ENCODE measurements at places on chromosomes 2 and 18. TPM values are rescaled to one million over a fixed set of nuclear protein-coding genes. Genes with fewer than 3 reads are reported as not detected.

The ATAD2B gene
- 12.3 TPM for polyA plus RNA-seq

GRCh38 chr2:9554921-9555296, 721 bp downstream of the ADAM17 start:
- DNase-seq = peak; percentile 65

- DNase-seq = no peak
Measured at GRCh38 chr18:58325494-58325893, 281.5 kb downstream of the NEDD4L start.

DNA sequence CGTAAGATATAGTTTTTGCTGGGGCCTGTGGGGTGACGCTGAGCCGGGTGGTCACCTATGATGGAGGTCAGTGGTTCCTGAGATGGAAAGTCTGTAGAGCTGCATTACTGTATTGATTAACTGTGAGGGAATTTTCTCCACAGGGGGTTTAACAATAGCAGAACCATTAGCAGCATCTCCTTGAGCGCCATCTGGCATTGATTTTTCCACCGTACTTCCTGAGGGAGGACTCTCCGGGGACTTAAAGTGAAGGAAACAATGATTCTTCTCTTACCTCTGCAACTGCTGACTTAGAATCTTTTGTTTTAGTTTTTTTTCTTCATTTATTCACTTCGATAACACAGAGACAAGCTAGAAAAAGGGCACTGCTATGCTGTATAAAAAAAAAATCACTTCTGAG, 22.6 kb upstream of the RNF125 start:
- DNase-seq = no peak

The SUPT7L gene
- polyA plus RNA-seq = 39.2 TPM

DNA sequence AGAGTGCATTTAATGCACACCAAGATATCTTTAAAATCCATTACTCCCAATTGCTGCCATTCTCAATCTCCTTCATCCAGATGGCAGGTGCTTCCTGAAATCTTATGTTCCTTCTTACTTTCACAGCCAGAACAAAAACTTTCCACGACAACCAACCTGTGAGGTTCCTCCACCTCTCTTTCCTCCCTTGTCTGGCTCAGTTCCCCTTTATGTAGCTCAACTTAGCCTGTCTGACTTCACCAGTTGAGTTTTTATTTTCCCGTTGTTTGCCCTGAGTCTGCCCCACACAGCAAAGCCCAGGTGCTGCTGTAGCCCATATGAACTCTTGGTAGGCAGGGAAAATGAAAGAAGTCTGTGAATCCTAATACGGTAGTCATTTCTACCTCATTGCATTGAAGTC, 112.5 kb downstream of the MREG start:
- DNase-seq = no peak

The RAB6C gene
- polyA plus RNA-seq = not detected

GRCh38 chr2:176078541-176079284, 5.0 kb downstream of the EVX2 start:
- no peak for DNase-seq

- no peak for DNase-seq
Measured at GRCh38 chr2:241904791-241905710, 35.5 kb downstream of the RTP5 start.

DNA sequence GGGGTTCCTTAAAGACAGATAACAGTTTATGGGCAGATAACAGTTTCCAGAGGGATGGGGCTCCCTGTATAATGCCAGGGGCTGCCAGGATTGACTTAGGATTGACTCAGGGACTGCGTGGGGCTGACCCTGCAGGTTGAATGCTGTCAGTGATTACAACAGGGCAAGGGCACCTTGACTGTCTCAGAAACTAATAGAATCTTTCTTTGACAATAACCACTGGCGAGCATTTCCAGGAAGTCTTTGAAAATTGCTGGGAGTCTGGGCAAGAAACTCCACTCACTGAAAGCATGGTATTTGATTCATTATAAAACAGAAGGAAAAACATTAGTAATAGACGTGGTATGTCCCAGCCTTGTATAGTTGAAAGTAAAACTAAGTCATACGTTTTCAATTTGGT, 101.0 kb downstream of the GPD2 start:
- no peak for DNase-seq

GRCh38 chr2:162265666-162266459, 22.6 kb upstream of the FAP start:
- no peak for DNase-seq

- no peak for DNase-seq
Measured at GRCh38 chr2:64421201-64421600, 32.8 kb upstream of the LGALSL start.

The MYL12B gene
- 297 TPM for polyA plus RNA-seq

The MAL gene
- polyA plus RNA-seq = 4.5 TPM

The SEMA4F gene
- polyA plus RNA-seq = 3.7 TPM

The RAB1A gene
- polyA plus RNA-seq = 130 TPM

The PJVK gene
- polyA plus RNA-seq = 12.7 TPM

The SIX3 gene
- not detected for polyA plus RNA-seq

The ZNF519 gene
- 16.1 TPM for polyA plus RNA-seq
